Left forelimb (tissue), 1 donor: ENCODE measurements at places on chromosomes 12 and 14.

DNA sequence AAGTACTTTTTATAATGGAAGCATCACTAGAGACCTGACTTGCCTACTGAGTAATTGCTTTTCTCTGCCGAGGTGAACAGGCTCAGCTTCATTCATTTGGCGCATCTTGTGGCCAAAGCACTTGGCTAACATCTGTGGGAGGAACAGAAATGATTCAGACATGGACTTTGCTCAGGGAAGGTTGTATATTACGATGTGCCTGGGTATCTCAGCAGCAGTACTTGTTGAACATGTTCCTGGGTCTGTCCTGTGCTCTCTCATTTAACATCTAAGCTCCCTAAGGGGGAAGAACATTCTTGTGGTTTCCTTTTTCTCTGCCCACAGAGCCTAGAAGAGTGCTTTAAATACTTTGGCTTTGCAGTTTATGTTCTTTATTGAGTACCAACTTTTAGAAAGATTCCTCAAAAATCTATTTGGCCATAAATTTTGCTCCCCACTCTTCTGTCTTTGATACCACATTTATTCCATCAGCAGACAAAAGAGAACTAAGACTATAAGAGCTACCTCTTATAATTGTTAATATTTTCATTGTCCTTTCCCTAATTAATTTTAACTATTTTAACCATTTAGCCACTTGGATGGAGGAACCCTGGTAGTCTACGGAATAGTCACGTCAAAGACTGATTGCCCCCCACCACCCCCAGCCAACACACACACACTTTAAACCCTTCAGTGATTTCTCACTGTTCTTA is 101.2 kb upstream of the EGLN3 start:
- DNase-seq, result no peak

- DNase-seq, result no peak
These were observed 78.5 kb downstream of the ARL6IP4 start for GRCh38 chr12:123058980-123059379.

DNA sequence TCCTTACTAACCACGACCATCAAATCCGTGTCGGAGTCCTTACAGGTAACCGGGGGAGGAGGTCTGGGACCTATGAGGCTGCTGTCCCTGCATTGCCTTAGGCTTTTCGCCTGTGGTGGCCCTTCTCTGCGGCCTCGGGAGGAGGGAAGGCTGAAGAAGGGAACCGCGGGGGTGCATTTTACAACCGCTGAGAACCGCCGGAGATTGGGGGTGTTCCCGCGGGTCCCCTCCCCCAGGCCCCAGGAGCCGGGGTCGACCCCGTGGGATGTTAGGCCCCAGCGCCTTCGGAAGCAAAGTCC is 549 bp downstream of the GPHN start:
- DNase-seq, result no peak

DNA sequence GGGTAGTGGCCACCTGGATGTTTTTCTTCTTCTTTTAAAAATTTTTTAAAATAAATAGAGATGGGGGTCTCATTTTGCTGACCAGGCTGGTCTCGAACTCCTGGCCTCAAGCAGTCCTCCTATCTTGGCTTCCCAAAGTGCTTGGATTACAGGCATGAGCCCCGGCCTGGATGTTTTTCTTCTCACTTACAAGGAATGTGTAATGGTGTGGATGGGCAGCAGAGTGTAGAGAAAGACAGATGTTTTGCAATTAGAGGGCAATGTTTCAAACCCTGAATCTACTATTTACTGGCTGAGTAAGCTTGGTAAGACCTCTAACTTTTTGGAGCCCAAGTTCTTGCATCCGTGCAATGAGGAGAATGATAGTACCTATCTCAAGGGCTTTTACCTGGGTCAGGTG is 48.1 kb downstream of the ADCK1 start:
- DNase-seq, result no peak

DNA sequence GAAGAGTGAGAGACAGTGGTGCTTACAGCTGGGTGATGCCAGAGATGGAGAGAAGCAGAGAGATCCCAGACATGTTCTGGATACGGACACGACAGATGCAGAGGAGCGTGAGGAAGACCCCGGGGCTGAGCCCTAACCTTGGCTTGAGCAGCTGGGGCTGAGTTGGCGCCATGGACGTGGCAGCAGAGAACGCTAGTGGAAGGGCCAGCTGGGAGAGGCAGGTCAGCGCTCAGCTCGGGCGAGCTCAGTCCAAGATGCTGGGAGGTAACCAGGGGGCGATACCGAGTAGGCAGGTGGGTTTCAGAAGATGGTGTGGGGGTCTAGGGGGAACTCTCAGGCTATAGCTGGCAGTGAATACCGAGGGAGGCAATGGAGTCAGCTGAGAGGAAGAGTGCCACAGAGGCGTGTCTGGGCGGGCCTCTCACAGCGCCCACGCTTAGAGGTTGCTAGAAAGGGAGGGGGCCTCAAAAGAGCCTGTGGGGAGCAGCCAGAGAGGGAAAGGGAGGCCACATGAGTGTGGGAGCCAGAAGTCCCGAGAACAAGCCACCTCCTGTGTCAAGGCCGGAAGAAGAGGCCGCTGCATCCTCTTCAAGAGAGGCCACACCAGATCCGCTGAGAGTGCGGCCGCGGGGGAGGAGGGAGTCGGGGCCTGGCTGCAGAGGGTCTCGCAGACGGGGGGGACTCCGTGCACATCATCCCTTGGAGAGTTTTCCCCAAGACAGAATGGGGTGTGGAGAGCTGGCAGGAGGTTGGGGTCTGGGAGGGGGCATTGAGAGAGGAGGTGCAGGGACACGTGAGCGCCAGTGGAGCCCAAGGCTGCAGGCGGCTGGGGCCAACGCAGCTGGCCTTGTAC is 57.0 kb upstream of the DIO3 start:
- DNase-seq, result peak; percentile 38

DNA sequence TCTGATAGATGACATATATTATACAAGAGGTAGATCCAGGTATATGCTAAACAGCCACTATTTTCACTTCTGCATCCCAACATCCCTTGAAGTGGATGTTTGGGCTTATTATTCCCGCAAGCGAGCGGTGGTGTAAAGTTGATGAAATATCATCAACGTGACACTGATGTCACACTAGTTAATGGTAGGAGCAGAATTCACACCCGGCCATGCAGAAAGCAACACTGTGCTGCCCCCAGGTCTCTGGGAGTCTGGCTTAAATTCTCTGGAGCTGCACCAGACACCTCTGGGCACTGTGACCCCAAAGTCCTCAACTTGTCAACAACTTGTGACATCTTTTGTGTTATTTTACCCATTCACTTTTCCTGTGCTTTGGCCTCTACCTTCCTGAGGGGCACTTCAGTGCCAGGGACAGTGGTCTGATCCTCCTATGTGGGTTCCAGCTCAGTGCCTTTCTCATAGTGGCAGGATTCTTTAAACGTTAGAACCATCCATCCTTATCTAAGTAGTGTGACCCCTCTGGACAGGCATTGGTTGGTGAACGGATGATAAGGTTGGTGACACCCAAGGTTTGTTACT is 952 bp downstream of the DRAM1 start:
- DNase-seq, result no peak

DNA sequence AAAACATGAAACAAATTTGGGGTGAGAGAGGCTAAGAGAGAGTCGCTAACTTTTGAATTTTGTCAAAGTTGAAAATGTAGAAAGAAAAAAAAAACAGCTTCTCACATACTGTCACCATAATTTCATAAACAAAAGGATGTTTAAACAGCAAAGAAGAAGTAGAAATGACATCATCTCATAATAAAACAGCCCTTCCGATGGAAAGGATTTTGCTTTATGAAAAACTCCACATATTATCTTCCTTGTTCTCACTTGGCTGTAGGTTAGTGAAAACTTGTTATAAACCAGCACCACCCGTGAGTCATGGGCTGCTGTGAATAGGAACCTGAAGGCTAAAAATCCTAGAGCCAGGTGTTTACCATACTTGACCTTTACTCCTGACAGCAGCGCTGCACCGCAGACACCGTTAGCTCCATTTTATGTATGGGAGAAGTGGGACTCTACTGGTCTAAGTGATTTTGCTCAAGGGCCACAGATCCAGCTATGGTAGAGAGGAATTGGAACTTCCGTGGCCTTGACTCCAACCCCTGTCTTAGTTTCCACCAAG is 63.0 kb upstream of the VRK1 start:
- no peak for DNase-seq

GRCh38 chr12:113903381-113903863 is 62.7 kb downstream of the RBM19 start:
- DNase-seq, result no peak

GRCh38 chr12:33634544-33634943 is 194.9 kb upstream of the SYT10 start:
- no peak for DNase-seq

DNA sequence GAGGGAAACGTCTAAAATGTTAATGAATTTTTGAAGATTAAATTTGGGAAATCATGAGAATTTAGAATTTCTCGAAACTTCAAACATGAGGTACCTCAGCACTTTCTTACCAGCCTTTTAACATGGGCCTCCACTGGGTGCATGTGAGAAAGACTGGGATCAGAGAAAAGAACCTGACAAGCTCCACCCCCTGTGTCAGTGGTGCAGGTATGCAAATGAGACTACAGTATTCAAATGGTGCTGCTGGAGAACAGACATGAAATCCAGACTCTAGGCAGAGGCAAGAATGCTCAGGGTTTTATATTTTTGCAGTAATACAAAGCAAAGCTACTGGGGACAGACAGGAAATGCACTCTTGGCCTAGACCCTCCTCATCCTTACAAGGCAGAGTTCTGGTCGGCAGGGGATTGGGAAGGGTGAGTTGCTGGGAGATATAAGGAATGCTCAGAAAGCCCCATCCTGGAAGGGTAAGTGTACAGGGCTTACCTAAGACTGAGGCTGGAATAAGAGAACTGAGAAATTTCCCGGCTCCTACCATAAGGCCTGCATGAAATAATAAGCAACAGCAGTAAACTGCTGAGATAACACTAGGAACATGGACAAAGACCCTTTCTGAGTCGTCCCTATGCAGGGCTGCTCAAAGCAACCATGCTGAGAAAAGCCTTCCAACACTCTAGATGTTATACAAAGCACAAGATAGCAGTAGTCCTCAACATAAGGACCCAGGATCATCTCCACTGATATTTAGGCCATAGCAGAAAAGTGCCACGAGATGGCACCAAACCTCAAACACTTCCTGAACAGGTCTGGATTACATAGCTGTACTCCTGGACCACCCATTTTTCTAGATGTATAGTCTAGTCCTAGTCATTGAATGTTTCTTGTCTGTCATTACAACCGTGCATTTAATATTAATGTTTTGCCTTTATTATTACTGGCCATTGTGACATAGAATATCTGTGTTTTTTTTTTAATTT is 260.8 kb downstream of the RASSF9 start:
- no peak for DNase-seq

GRCh38 chr14:20440882-20441281 is 4.9 kb upstream of the KLHL33 start:
- no peak for DNase-seq

GRCh38 chr12:104456950-104457745 is 400 bp downstream of the CHST11 start:
- DNase-seq, result peak; percentile 85

DNA sequence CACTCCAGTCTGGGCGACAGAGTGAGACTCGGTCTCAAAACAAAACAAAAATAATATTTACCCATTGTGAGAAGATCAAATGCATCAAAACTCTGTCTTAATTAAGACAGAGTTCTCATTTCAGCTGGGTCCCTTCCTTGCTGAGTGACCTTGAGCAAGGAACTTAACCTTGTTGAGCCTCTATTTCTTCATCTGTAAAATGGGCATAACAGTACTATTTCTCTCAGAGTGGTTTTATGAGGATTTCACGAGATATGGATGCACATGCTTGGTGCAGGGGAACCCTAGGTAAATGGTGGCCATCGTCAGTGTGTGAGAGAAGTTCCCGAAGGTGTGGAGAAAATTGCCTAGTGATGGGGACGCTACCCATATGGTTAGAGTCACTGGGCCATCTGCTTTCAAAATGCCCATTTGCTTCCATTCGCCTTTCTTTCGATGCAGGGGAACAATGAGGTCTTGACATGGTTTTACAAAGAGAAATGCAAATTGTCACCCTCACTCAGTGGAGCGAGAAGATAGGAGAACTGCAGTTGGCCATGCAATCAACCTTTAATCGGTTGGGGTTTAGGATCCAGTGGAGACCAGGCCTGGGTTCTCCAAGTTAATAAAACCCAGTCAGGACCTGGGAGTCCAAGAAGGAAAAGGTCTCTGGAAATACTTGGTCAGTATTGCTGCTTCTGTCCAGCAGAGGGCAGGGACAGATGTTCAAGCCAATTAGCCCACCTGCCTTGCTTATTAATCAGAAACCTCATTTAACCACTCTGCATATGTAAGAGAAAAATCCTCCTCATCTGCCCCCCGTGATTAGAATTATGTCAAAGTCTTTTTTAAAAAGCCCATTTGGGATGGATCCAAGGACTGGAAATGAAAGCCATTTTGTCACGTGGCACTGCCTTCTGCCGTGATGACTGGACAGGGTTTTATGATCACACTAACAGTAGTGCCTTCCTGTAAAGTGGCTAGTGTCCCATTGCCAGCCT is 37.2 kb downstream of the CFAP251 start:
- DNase-seq, result no peak

GRCh38 chr14:54712465-54713200 is 145.7 kb downstream of the SAMD4A start:
- DNase-seq, result no peak

GRCh38 chr14:91038439-91038838 is 22.0 kb downstream of the RPS6KA5 start:
- no peak for DNase-seq

GRCh38 chr12:108616359-108616758 is 17.3 kb downstream of the SELPLG start:
- no peak for DNase-seq

DNA sequence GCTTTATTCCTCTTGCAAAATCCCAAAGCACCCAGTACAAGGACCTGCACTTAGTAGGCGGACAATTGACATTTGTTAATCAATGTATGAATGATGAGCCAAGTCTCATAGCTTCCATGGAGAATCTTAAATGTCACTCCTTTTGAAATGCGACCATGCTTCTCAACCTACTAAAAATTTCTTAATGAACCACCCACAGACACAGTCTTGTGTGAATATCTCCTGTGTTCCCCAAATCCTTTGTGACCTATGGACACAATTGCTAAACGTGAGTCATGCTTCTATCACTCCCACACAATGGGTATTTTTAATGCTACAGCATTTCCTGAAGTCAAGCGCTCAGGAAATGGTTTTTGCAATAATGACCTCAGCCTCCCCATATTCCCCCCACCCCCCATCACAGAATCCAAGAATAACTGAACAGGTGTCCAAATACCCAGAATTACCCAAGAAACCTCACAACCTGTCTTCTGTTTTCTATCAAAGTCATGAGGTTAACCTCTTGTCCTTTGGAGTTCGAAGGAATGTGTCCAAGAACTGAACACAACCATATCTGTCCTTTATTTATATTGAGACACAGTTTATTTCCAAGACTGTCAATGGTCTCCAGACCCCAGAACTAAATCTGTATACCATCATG is 163.6 kb upstream of the PLEKHG7 start:
- DNase-seq, result no peak
